ENCODE measurements at places on chromosomes 12 and 14. TPM values are rescaled to one million over a fixed set of nuclear protein-coding genes. Genes with fewer than 3 reads are reported as not detected.

The EXD2 gene
- 16.7 TPM for total RNA-seq

The FGD6 gene
- total RNA-seq, result 1.2 TPM

The VRTN gene
- not detected for total RNA-seq

The TCL1B gene
- total RNA-seq, result not detected

The PIWIL1 gene
- total RNA-seq, result not detected

The WSCD2 gene
- not detected for total RNA-seq

The SLC10A1 gene
- total RNA-seq, result not detected

DNA sequence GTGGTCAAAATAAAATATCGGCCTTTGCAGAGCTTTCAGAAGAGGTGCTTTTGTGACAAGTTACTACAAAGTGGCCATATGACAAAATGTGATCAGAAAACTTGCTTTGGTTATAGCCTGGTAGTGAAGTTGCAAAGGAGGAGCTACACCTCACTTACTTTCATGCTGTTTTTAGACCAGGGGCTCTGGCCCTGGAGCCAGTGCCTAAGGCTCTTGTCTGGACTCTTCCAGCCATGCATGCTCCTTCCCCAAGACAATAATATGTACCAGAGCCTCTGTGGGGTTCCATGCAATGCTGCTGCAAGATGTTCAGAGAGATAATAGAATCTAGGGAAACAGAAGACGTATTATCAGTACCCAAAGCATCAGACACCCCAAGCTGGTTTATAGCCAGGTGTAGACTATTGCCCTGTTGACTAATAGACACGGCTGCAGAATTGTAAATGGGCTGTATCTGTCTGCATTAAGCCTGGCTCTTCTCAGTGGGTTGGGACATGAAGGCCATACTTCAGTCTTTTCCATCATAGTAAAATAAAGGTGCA is 88.5 kb downstream of the EGLN3 start:
- no peak for DNase-seq

GRCh38 chr12:53381731-53382630 is 2.0 kb downstream of the SP1 start:
- peak; percentile 86 for DNase-seq

DNA sequence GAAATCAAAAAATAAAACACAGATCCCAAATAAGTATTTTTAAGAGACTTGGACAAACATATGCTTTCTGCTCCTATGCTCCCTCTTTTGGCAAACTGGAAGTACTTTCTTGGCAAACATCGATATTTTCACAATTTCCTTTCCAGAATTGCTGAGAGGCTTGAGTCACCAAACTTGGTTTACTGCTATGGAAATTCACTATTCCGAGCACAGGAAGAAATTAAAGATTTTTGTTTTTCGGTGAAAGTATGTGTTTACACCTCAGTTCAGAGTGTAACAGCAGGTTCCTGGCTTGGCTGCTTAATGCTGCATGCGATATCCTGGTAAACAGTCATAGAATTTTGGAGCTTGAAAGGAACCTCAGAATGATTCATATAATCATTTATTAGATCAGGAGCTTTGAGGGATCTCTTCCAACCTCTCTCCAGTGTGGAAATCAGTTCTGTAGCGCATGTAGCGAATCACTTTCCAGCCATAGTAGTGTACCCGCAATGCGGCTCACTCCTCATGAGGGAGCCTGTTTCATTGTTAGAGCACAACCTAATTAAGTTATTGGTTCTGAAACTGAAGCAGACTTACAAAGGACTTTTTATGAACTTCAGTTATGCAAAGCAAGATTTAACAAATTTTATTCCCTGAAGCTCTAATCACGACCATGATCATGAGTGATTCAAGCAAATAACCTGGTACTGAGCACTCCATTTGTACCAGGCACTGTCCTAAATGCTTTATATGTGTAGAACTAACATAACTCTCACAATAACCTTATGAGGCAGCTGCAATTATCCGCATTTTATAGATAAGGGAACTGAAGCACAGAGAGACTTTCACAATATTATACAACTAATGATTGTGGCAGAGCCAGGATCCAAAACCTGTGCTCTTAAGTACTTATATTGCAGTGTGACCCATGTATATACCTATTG is 56.4 kb upstream of the ATP2A2 start:
- peak; percentile 60 for DNase-seq

GRCh38 chr12:64178122-64178521 is 44.0 kb downstream of the KICS2 start:
- no peak for DNase-seq

DNA sequence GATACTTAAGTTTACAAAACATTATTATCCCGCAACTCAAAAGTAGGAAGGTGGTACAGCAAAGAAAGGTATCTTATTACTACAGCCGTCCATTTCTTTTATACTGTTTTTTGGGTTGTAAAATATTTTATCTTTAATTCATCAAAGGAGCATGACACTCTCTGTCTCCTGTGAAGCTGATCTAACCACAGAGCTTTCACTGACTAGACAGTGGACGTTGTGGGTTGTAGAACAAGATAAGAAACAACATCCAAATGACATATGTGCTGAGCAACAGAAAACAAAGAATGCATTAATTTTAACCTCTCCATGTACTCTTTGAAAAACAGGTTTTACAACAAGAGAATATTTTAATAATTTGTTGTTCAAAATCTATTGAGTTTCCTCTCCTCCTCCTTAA is 195.9 kb upstream of the FBXO33 start:
- no peak for DNase-seq

DNA sequence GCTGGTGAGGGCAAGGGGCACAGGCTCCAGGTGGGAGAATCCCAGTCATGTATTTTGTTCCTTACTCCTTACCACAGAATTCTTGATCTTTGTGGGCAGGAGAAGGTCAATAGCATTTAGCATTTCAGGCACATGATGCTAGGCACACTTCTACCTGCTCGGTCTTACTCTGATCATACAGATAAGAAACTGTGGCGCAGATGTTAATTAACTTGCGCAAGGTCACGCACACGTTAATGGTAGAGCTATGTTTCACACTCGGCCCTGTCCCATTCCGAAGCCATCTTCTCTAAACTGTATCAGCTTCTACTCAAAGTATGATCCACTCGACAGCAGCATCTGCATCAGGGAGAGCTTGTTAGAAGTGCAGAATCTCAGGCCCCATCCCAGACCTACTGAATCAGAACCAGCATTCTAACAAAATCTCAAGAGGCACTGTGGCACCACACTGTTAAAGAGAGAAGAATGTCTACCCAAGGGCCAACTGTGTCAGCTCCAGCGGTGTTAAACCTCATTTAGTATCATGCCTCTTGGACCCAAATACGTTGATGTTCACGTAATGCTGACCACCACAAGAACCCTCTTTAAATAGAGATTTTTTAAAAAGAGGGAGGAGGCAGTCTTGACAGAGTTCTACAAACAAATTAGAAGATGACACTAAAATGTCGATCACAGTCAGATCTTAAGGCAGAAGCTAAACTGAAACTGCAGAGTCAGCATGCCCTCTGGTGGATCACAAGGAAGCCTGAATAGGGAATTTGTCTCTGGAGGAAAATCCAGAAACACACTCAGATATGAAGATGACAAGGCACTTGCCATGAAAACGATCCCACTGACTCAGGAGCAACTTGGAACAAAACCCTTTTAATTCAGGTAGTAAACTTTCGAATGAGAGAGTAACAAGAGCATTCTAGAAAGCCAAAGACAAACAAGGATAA is 7.3 kb downstream of the STXBP6 start:
- peak; percentile 65 for DNase-seq

- no peak for DNase-seq
These were observed 916.8 kb downstream of the DIO2 start for GRCh38 chr14:79294499-79294898.

- no peak for DNase-seq
These were observed 67.2 kb upstream of the PLEKHG3 start for GRCh38 chr14:64636980-64637429.

- peak; percentile 64 for DNase-seq
These were observed 58.1 kb downstream of the PLEKHG3 start for GRCh38 chr14:64762044-64763034.

- DNase-seq, result no peak
These were observed 32.9 kb upstream of the IFT81 start for GRCh38 chr12:110091136-110091711.

- no peak for DNase-seq
These were observed 3.7 kb upstream of the CLBA1 start for GRCh38 chr14:104981699-104982541.

DNA sequence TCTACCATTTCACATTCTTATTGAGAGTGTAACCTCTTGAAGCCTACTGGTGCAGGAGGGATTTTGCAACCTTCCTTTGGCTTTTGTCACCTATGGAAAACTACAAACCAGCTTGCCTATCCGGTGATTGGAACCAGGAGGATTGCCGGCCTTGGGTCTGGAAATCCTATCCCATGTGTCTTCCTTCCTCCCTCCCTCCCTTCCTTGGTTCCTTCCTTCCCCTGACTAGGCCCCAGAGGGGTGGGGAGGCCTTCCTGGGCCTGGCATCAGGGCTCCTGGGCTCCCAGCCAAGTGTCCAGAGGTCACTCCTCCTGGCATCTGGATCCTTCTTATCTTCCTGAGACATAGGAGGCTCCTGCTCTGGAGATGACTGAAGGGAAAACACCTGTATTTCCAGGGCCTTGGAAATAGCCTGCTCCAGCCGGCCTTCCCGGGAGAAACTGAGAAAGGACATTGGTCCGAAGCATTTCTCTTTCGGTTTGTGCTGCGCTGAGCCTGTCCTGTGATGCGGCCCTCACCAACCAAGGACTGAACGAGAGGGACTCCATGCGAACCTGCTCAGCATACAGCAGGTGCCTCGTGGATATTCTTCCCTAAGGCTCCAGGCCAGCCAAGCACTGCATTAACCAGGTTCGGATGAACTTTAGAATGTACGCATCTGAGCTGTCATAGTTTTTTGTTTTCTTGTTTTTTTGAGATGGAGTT is 43.4 kb downstream of the PSMA6 start:
- DNase-seq, result no peak
